MCF 10A (cell line): ENCODE measurements at places on chromosomes 6 and 20.

GRCh38 chr6:15265787-15266186 is 19.9 kb downstream of the JARID2 start:
- DNase-seq, result no peak

- DNase-seq, result peak; percentile 15
Measured at GRCh38 chr6:159440911-159441703, 251.9 kb downstream of the SOD2 start.

- DNase-seq, result peak; percentile 65
Measured at GRCh38 chr6:41939176-41939847, 2.3 kb downstream of the CCND3 start.

DNA sequence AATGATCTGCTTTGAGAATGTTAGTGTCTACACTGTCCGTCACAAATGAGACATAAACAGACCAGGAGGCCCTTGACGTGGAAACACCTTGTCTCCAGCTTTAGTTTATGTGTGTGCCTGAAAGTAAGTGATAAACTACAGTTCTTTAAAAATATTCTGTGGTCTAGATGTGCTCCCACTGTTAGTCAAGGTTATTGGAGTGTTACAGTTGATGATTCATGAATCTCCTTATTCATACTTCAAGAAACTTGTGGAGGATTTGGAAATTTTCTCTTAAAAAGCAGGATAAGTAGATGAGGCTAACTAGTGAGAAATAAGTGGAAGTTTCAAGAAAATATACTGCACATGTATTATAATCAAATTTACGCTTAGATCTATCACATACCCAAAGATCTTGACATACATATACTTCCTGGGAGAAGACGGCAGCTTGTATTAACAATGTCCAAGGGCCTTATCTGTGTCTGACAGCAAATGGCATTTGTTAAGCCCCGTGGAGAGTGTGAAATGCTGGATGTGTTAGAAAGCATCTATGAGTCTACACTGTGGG is 90.5 kb upstream of the MBOAT1 start:
- no peak for DNase-seq

DNA sequence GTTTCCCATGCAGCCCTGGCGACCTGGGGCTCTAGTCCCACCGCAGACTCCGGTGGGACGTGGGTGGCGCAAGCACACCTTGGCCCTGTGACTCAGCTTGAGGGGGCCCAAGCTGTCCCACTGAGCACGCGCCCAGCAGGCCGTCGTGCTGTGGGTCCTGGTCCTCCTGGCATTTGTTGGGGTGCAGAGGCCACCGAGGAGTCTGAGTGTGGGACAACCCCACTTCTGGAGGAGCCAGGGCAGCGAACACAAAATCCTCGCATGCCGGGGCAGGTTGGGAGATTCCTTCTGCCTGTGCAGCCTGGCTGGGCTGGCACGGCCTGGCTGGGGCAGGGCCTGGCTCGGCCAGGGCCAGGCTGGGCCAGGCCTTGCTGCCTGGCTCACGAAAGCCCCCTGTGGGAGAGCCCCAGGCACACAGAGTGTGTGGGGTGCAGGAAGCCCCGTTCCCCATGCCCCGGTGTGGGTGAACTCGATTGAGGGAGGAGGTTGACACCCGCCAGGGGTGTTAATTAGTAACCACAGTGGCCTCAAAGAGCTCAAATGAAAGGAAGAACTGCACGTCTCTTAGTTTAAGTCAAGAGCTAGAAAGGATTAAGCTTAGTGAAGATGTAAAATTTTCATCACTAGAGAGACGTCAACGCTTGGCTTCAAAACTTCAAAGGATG is 1808.5 kb upstream of the DEFB115 start:
- DNase-seq, result no peak

DNA sequence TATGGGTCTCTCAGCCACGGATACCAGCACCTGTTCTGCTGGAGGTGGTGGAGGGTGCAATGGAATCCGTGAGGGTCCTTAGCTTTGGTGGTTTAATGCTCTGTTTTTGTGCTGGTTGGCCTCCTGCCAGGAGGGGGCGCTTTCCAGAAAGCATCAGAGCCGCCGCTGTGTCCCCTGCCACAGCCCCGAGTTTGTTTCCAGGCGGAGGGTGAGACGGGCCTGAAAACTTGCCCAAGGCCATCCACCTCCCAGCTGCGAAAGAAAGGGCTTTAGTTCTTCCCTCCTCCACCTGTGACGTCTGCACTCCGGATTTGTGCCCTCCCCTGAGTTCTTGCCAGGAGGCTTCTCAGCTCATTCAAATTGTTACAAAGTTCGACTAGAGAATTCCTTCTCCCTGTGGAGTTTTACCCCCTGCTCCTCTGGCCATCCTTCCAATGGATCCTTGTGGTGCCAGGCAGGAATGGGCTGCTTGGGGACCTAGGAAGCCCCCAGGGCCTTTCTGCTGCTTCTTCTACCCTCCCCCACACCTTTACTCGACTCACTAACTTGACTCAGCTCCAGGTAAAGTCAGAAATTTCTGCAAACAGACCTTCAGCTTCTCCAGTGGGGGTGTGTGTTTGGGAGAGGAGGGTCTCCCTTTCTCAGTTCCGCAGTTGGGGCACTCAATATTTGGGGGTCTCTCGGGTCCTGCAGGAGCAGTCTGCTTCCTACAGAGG is 873.7 kb downstream of the KIF16B start:
- peak; percentile 54 for DNase-seq

- DNase-seq, result no peak
Measured at GRCh38 chr6:35260591-35261570, 1.3 kb downstream of the ZNF76 start.

- DNase-seq, result no peak
Measured at GRCh38 chr6:89689732-89690131, 51.2 kb upstream of the LYRM2 start.

GRCh38 chr6:73030257-73030656 is 195.0 kb downstream of the KHDC1L start:
- no peak for DNase-seq

GRCh38 chr6:330948-331347 is 38.7 kb downstream of the DUSP22 start:
- no peak for DNase-seq

- no peak for DNase-seq
Measured at GRCh38 chr6:143141442-143141841, 80.8 kb downstream of the AIG1 start.

DNA sequence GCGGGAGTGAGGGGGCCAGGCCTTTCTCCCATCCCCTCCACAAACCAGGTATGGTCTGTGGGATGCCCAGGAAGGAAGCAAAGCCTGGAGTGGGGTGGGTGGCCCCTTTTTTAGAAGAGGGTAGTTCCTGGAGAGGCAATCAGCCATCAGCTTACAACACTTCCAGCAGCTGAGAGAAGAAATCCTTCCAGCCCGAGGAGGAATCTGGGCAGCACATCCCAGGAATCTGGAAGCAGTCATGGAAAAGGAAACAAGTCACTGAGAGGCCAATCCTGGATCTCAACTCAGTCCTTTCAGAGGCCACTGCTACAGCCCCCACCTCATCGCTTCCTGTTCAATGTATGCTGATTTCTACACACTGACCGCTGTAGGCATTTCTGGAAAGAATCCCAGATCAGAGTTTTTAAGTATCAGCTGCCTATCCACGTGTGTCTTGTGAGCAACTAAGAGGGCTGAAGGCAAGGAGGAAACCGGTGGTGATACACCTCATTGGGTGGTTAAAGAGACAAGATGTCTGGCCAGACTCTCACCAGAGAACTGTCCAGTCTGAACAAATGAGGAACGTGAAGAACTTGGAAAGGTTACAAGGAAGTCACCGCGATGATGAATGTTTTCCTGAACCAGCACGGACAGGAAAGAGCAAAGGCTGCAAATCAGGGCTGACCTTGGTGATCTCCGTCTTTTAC is 92.9 kb upstream of the SHLD1 start:
- peak; percentile 99 for DNase-seq

DNA sequence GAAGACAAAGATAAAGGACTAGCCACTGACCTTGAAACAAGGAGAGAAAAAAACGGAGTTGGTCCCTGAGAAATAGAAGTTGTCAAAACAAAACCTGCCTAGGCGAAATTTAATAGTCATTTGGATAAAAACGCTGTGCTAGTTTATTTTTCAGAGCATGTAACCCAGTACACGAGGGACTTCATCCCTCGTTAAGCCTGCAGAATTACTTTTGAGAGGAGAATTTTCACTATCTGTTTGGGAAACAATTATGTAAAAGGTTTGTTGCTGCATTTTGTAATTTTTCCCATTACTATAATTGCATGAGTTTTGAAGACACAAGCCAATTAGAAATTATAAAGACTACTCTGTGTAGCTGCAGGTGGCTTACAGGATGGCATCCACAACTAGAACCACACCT is 71.6 kb upstream of the MAP3K7 start:
- no peak for DNase-seq
